ENCODE measurements at places on chromosomes 7 and 10.

DNA sequence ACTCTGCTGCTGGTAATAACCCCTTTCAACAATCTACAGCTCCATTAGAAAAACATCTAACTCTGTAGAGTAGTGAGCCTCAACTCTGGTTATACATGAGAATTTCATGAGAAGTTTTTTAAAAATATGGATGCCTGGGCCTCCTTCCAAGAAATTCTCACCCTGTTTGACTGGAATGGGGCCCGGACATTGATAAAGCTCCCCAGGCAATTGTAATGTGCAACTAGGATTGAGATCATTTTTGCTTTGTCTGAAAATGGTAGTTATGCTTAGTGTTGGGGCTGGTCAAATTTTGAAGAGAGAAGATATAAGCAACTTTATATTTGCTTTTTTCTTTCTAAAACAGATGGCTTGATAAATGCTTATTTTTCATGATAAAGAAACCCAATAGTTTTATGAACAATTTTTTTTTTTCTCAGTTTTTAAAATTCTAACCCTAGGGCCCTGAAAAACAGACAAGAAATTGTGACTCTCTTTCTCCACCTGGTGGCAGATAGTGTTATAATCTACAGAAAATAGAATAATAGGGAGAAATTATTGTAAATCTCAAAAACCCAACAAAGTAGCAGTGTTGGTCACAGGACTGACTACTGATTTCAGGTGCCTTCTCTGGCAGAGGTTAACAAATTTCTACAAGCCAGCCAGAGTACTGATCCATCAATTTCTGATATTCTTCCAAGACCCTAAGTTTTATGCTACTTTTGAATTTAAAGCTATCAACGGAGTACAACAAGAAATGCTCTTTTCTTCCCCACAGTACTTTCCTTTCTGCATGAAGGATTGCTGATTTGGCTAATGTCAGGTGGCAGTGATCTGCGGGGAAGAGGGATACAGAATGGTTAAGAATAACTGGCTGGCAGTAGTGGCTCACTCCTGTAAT is 174.8 kb downstream of the DKK1 start:
- peak; percentile 0 for DNase-seq

GRCh38 chr10:112960151-112960681 is 10.2 kb downstream of the TCF7L2 start:
- no peak for DNase-seq

- no peak for DNase-seq
These were observed 171.8 kb downstream of the EGFR start for GRCh38 chr7:55190511-55191160.

DNA sequence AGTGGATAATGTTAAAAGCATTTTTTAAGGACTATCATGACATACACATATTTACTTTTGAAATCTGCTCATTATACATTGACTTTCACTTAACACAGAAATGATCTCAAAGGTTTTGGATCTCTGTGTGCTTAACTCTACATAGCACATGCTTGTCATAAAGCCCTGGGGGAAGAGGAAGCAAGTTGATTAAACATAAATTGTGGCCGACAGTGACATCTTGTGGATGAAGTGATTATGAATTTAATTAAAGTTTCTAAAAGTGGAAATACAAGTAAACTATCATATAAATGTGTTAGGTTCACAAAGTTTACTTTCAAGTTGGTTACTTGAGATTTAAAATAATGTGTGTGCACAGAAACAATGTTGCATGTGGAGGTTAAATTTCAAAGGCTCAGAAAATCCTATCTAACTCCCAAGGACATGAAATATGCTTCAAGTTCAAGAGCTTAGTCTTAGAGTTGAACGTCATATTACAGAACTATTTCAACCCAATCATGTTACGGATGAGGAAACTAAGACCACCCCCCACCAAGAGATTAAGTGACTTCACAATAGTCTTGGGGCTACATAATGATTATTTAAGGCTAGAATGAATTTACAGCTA is 1247.8 kb downstream of the GATA3 start:
- DNase-seq: peak; percentile 51

GRCh38 chr7:117682681-117683385 is 190.4 kb downstream of the CTTNBP2 start:
- no peak for DNase-seq

GRCh38 chr10:37680243-37680683 is 177.1 kb downstream of the ZNF248 start:
- no peak for DNase-seq

DNA sequence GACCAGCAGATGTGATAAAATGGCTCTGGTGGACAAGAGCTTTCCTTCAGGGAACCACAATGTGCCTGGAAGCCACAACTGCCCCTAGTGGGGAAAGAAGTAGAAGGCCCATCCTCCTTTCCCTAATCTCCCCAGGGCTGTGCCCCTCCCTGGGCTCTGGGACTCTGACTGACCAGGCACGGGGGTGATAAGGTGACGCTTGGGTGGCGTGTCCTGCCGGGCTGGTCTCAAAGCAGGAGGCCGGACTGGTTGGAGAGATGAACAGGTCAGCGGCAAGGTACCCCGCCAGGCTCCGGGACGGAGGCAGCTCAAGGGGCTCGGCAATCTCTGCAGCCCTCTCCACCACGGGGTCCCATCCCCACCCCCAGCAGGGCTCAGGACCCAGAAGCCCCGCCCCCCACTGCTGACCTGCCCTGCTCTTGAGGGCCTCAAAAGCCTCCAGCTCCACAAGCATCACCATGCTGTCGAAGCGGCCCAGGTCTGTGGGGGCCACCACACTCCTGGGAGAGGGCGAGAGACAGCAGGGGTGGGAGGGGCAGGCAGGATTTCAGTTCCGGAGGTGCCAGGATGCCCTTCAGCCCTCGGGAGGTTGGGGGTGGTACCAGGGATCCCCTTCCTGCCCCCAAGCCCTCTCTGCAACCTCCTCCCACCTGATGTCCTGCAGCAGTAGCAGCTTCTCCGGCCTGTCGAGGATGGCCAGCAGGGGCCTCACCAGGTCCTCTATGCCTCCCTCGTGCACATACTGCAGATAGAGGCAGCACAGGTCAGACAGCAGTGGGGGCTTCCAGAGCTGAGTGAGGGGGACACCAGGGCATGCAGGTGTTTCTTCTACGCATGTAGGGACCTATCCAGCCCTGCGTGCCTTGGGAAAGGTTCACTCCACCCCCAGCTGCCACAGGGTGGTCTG is 12.2 kb downstream of the LZTS2 start:
- no peak for DNase-seq

DNA sequence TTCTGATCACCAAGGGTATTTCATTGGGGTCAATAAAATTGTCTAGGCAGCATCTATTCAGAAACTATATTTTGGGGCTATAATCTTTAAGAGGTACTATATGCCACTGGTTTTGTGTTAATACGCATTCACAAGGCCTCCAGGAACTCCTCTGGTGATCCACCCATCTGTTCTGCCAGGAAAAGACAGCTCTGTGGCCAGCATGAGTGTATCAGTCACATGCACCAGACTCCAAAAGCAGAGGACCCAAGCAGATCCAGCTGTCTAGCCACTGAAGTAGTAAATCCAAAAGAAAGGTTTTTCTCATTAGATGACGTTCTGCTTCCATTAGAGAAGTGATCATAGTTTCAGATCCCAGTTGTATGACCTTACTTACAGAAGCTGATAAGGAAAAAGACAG is 199.6 kb upstream of the CELF2 start:
- DNase-seq: no peak

DNA sequence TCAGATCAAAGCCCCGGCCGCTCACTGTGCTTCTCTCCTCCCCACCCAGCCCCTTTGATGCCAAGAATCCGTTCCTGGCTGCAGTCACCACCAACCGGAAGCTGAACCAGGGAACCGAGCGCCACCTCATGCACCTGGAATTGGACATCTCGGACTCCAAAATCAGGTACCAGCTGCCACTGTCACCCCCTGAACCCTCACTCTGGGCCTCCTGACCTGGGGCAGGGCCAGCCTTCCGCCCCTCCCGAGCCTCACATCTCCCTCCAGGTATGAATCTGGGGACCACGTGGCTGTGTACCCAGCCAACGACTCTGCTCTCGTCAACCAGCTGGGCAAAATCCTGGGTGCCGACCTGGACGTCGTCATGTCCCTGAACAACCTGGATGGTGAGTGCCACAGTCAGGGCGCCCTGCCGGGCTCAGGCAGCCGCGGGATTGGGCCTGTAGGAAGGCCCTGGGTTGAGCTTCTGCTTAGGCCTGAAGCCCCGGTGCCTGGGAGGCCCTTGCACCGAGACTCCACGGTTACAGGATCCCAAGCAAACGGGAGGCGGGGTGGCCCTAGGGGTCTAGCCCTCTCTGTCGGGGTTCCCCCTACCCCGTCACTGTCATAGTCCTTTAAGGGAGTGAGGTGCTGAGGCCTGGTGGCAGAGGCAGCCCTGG is 10.8 kb downstream of the TMEM120A start:
- no peak for DNase-seq

DNA sequence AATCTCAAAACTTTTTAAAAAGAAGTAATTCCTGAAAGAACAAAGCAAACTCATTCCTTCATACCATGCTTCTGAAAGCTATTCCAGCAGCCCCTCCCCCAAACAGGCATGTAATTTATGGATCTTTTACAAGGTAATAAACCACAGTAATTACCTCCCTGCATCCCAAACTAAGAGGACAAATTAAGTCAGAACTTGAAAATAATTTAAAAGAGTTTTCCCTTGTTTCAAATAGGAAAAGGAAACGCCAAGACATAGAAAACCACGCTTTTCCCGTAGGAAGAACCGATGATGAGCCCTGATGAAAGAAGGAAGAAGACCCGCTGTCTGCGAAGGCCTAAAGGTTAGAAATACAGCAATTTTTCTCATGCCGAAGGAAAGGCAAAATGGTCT is 8.9 kb downstream of the HOXA4 start:
- no peak for DNase-seq

DNA sequence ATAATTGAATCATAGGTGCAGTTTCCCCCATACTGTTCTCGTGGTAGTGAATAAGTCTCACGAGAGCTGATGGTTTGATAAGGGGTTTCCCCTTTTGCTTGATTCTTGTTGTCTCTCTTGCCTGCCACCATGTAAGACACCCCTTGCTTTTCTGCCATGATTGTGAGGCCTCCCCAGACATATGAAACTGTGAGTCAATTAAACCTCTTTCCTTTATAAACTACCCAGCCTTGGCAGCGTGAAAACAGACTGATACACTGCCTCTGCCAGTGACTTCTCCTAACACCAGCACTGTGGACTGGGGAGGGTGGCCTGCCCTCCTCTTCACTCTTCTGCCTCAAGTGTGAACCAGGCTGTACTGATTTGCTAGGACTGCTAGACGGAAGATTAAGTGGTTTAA is 108.6 kb downstream of the RAB11FIP2 start:
- DNase-seq: no peak

GRCh38 chr10:90920986-90921666 is at the start of gene ANKRD1:
Gene ANKRD1, minus strand, starts transcription at chr10:90921087. Its CDS starts 60 bp downstream, at chr10:90921027.
- DNase-seq: no peak

DNA sequence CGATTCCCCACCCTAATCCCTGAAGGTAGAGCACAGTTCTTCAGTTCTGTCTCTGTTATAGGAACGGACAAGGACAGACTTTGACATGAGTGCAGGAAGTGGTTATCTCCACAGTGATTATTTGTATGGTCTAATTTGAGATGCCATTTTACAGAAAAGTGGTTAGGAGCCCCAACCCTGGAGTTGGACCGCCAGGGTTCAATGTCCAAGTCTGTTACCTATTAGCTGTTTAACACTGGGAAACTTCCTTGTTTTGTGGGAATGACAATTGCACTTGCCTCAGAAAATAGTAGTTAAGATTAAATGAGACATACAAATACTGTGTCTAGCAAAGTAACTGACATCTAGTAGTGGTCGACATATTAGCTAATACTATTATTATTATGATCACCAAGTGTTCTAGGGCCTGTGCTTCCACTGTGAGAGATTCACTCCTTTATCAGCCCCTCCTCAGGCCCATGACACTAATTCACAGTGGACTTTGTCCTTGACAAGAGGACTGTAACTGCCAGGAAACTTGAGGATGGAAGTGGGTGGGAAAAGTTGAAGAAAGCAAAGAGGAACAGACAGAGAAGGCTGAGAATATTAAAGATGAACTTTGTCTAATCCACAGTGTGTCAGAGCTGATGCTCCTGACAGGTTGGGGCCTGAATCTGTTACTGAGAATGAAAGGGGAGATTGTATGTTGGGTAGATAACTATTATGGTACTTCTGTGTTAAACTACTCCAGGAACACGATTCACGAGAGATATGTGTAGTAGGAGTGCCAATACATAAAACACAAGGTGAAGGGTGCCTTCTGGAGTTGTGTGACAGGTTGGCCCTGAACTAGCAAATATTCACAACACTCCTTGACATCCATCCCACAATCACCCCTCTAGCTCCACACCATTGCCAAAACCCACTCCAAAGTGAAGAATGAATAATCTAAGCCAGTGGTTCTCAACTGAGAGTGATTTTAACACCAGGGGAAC is 66.4 kb downstream of the TAC1 start:
- DNase-seq: no peak

DNA sequence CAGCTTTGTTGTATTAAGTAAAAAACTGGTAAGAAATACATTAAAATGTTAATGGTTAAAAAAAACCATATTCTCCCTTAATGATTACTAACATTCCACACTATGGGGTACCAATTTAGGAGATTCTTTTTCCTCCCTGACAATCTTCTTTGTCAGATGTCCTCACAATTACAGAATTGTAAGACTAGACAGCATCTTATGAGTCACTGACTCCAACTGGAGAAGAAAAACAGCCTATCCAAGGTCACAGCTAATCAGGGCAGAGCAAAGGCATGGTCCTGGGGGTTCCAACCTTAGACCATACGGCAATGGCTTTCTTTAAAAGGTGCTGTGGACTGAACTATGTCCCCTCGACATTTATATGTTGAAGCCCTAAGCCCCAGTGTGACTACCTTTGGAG is 127.6 kb downstream of the DLG5 start:
- DNase-seq: no peak

- no peak for DNase-seq
These were observed at the start of gene PROSER2 for GRCh38 chr10:11823122-11823988. Gene PROSER2, plus strand, starts transcription at chr10:11823356. Its CDS starts 28,722 bp downstream, at chr10:11852078.

- no peak for DNase-seq
These were observed 149.9 kb downstream of the EVX1 start for GRCh38 chr7:27392477-27392876.

DNA sequence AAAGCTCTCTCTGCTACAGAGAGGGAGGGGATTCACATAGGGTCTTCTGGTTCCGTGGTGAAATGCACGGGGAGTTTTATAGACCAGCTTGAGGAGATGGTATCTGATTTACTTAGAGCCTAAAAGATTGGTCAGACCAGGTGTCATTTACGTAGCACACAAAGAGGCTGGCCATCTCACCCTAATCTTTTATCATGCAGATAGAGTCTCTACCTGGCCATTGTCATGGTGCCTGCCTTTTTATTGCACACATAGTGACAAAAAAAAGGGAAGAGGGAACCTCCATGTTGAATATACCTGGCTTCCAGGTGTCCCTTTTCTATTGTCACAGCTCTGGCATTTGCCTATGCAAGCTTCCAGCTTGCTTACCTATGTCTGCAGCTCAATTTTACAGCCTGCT is 1456.1 kb downstream of the GATA3 start:
- DNase-seq: no peak

- DNase-seq: no peak
These were observed 117.7 kb downstream of the RSU1 start for GRCh38 chr10:16699435-16700057.

DNA sequence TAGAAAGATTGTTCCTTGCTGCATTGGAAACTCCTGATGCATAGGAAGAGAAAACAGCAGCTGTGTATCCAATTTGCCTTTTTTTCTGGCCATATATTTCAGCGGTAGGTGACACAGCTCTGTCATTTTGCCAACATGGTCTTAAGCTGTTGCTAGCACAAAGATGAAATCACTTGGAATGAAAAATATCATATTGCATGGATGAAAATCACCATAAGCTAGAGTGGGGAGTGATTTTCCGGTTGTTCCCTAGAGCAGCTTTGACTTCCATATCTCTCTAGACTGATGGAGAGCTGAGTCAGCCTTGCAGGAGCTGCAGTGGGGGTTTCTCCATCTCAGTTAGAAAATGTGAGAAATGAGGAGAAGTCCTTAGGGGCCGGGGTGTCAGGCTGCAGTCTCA is 38.3 kb upstream of the BTBD16 start:
- DNase-seq: no peak
